ENCODE measurements at places on chromosomes 13 and 19.

GRCh38 chr13:73985783-73986182, 148.4 kb downstream of the KLF12 start:
- DNase-seq: peak; percentile 34

DNA sequence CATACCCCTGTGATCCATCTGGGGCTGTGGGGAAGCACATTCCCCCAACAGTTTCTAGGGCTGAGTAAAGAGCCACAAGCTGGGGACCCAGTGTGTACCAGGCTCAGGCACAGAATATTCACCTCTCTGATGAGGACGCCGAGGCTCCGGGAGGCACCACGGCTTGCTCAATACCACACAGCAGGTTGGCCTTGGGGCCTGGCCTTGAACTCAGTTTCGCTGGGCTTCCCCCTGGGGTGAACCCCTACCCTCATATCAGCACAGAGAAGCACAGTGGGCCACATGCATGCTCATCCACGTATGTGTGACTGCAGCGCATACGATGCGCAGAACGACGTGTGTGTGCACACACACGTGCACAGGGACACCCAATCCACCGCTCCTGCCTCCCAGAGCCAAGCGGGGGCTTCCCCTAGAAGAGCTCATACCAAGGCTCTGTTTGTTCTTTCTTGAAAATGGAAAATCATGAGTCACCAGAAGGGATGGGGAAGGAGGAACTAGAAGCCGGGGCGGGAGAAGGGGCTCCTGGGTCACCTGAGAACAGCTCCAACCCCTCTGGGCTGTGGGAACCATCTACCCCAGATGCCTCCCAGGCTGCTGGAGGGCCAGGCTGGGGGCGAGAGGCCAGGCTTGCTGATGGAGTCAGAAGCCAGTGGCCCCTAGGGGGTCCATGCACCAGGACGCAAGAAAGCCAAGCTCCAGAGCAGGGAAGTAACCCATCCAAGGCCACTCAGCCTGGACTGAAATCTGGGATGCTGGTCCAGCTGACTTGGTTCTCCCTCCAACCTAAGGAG, 4.9 kb upstream of the PDE4C start:
- no peak for DNase-seq

- DNase-seq: no peak
Measured at GRCh38 chr19:1302533-1303239, 17.0 kb downstream of the EFNA2 start.

DNA sequence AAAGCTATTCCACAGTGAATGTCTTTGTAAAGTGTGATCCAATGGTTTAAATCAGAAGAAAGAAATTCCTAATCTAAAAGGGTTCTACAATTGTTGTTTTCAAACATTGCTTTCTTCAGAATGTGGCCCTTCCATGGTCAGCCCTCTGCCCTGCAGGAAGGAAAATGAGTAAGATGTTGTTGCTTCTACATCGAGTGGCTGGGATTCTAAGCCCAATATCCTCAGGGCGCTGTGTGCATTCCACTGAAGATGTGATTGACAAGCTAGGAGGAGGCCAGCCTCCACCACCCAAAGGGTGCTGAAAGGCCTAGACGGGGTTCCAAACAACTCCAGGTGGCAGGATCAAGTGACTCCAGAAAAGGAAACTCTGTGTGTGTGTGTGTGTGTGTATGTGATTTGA, 316.9 kb upstream of the TSHZ3 start:
- no peak for DNase-seq

- DNase-seq: no peak
Measured at GRCh38 chr13:112451512-112452379, 75.6 kb downstream of the SPACA7 start.

- no peak for DNase-seq
Measured at GRCh38 chr13:97112446-97113152, 109.5 kb upstream of the MBNL2 start.

DNA sequence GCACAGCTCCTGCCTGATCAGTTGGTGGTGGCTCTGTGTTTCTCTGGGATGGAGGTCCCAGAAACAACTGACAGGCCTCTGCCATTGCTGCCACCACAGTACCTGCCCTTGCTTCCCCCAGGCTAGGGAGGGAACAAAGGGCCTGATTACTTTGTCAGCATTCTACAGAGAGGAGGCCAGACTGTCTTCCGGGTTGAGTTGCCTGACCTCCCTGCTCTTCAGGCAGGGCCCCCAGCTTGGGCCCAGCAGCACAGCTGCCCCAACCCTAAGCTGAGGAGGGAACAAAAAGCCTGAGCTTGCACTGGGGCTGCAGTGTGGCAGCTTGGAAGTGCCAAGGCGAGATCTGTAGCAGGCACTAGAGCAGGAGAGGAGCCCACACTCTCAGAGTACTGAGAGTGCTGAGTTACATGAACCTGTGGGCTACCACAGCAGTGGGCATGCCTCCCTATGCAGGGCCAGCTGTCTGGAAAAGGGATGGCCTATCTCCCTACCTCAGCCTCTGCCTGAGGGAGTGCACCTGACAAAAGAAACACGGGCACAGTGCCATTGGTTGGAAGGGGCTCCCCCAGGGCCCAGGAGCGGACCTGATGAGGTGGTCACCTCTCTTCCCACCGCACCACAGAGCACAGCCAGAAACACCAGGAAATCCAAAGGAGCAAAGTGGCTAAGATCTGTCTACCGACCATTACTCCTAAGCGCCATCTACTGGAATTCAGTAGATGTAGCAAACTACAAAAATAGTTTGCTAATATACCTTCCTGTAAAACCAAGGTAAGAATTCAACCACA, 24.4 kb downstream of the SLC25A15 start:
- peak; percentile 32 for DNase-seq

DNA sequence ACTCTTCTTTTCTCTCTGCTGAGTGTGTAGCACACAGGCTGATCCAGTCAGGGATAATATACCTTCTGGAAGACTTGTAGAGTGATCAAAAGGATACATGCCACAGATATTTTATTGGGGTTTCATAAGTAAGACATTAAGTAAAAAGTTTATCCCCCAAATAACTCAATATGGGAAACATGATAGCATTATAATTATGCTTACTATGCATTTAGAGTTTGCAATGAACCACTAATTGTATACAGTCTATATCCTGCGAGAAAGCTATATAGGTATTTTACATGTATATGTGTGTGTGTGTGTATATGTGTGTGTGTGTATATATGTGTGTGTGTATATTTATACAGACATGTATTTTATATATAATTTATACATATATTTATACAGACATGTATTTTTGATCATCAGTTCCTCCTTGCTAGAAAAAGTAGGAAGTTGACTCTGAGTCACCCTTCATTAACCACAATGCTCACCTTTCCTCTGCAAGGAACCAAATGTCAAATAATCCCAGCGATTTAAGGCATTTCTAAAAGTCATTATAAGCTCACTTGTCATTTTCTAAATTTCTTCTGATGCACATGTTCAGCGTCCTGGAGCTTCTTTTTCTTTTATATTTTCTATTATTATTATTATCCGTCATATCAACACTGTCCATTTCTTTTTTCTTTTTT, 312.5 kb upstream of the OBI1 start:
- DNase-seq: no peak

DNA sequence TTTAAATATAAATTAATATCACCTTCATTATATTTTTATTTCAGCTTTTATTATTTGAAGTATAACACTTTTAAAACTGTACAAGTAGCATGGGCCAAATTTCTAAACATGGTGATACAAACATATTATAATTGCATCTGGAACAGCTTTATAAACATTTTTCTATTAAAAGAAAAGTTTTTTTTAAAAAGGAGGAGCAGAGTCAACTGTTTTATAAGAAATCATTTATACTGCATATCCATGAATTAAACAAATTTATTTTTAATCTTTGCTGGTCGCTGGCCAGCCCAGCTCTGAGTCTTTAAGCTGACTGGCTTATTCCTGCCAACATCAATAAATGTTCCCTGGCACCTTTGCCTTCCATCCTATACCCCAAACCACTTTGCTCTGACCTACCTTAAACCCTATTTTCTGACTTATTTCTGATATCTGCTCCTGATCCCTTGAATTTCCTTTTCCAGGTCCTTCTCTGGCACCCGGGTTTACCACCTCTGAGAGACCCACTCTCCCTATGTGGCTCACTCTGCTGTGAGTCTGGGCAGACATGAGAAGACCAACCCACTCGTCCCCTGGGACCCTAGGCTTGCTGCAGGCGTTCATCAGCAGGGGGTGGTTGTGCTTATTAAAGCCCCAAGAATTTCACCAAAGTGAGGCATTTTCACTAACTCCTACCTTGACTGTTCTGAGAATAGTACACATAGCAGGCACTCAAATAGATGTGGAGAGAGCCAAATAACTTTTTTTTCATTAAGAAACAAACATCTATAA, 220.3 kb downstream of the KLF12 start:
- DNase-seq: no peak

DNA sequence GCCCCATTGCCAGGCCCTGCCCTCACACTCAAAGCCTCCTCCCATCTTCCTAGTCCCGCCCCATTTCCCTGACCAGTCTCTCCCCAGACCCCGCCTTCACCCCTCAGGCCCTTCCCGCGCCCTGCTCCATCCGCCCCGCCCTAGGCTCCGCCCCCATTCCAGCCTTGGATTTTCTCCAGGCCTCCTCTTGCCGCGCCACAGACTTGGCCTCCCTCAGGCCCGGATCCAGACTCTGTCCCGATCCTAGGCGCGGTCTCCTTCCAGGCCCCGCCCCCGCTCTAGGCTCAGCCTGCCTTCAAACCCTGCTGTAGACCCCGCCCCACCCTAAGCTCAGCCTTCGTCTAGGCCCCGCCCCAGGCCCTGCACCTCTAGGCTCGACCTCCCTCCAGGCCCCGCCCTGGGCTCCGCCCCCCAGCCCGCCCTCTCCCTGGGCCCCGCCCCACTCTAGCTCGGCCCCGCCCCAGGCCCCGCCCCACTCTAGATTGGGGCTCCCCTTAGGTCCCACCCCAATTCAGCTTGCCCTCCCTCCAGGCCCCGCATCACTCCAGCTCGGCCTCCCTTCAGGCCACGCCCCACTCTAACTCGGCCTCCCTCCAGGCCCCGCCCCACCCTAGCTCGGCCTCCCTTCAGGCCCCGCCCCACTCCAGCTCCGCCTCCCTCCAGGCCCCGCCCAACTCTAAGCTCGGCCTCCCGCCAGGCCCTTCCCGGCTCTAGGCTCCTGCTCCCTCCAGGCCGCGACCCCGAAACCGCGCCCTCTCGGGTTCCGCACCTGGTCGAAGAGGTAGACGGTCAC, 18.5 kb downstream of the LMTK3 start:
- DNase-seq: peak; percentile 75

GRCh38 chr13:66659701-66660467, 570.3 kb downstream of the PCDH9 start:
- no peak for DNase-seq

DNA sequence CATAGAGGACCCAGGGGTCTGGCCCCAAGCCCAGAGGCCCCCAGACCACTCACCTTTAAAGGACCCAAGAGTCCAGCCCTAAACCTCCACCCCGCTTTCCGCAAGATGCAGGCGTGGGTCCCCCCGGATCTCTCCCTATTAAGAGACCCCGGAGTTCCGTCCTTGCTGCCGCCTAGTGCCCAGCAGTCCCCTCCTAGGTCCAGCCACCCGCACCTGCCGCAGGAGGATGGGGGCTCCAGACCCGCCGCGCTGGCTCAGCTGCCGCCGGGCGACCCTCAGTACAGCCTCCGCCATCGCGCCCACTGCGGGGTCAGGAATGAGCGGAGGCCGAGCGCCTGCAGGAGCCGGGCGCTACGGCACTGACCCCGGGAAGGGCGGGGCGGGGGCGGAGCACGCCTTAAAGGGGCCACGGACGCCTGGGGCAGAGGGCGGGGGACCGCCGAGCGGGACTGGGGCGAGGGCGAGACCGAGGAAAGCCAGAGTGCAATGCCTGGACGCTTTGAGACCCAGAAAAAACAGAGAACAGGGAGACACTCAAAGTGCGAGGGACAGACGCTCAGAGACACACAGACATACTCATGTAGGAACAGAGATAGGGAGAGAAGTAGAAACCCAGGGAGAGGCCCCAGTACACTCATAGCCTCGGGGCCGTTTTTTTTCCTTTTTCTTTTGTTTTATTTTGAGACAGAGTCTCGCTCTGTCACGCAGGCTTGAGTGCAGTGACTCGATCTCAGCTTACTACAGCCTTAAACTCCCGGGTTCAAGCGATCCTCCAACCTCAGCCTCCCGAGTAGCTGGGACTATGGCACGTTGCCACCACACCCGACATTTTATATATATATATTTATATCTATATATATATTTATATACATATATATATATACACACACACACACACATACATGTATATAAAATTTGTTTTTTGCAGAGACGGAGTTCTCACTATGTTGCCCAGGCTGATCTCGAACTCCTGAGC, at the start of gene ETHE1:
Gene ETHE1 (minus strand): TSS at position 318 of the 976 bp plus-strand sequence. CDS start 24 bp downstream, at position 294.
- DNase-seq: peak; percentile 69

DNA sequence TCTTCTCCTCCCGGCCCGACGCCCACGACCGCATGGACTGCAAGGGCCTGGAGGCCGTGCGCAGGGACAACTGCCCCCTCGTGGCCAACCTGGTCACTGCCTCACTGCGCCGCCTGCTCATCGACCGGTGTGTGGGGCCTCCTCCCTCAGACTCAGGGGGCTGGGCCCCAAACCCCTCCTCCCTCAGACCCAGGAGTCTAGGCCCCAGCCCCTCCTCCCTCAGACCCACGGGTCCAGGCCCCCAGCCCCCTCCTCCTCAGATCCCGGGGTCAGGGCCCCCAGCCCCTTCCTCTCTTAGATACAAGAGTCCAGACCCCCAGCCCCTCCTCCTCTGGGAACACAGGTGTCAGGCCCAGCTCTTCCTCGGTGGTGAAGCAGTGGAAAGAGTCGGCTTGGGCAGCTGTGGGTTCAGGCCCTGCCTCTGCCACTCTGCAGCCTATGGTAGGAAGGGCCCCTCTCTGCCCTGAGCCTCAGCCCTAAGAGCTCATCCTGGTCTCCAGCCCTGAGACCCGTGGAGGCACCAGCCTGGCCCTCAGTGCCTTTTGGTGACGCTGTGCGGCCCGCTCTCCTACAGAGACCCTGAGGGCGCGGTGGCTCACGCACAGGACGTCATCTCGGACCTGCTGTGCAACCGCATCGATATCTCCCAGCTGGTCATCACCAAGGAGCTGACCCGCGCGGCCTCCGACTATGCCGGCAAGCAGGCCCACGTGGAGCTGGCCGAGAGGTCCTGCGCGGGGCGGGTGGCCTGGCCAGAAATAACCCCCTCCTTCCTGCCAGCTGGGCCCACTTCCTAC, 3.7 kb upstream of the SPIB start:
- DNase-seq: peak; percentile 74

DNA sequence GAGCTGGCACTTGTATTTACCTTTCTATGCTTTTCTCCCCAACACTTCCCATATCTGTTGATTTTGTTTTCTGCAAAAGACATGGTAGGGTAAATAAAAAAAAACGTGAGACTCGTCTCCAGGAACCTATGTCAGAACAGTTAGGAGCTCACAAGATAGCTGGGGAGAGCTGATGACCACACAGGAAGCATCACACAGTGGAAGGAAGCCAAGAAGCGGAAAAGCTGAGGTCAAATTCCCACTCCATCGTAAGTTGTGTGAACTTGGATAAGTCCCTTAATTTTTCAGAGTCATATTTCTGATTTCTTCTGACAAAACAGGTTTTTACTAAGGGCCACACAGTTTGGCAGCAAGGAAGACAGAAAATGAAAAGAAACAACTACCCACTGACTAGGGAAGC, 199.6 kb downstream of the KLF5 start:
- no peak for DNase-seq

DNA sequence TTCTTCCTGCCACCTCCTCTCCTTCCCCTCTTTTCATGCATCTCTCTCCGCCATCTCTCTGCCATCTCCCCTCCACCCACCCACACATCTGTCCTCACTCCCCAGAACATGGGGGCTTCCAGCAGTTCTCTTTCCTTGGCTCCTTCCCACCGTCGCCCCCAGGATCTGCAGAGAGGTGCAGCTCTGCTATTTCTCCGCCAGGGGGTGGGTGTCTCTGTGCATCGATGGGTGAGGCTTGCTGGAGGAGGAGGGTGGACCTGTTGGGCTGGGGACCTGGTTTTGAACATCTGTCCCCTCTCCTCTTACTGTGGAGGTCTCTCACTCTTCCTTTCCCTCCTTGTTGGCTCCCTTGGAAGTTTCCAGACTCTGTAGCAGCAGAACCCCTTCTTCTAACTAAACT, 51.7 kb downstream of the MYH14 start:
- DNase-seq: no peak

Measured in CD4-positive, alpha-beta T cell treated with Interleukin-15 for 4 hours (primary cell).